Stimulated activated CD8-positive, alpha-beta memory T cell treated with anti-CD3 and anti-CD28 coated beads, Interleukin-2, amount 100 ng/mL, for 1 hour (primary cell): ENCODE measurements at places on chromosomes 16 and 17.

- DNase-seq: no peak
Observed at GRCh38 chr17:17001076-17001777, 29.3 kb upstream of the TNFRSF13B start.

DNA sequence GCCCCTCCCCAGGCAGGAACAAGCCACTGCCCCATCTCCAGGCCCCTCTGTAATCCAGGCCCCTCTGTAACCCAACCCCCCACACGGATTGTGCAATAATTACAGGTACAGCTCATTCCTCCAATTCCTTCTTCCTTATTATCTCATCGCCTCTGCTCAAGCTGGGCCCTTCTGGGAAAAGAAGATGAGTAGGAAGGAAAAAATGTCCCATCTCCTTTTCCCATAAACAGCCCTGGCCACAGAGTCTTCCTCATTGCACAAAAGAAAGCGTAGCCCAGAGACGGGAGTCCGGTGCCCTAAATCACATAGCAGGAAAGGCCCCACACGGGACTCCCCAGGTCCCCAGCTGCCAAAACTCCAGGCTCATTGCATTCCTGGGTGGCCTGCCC is 3.6 kb upstream of the LITAFD start:
- no peak for DNase-seq

- DNase-seq: no peak
Observed at GRCh38 chr16:57396786-57397185, 7.8 kb upstream of the CCL17 start.

GRCh38 chr17:59357219-59357697 is 25.8 kb downstream of the YPEL2 start:
- DNase-seq: no peak

DNA sequence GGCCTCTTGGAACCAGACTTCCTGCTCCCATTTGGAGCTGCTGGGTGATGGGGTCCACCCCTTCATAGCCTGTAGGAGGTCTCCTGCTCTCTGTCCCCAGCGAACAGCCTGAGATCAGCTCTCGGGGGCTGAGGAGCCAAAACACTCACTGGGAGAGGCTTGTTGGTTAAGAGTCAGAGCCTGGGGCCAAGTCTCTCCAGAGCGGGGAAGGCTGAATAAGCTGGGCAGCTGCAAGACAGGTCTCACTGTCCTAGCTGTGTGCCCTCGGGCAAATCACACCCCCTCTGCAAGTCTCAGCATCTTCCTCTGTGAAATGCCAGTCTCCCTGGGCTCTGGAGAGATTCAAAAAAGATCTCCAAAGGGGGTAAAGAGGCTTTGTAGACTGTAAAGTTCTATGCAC is 174.6 kb downstream of the WSCD1 start:
- DNase-seq: no peak

DNA sequence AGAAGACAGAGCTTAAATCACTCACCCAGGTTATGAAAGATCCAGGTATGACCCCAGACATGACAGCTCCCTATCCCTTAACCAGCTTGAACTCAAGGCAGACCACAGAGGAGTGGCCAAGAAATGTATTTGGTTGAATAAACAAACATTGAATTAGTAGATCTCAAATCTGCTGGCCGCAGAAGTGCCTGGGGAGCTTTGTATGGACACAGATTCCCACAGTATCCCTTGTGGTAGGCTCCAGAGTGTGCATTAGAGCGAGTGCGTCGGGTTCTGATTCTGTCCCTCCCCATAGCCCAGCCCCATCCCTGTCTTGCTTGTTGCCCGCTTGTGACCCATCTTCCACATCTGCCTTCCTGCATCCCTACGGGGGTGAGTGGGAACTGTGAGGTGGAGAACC is 118.8 kb upstream of the FOXF1 start:
- no peak for DNase-seq

DNA sequence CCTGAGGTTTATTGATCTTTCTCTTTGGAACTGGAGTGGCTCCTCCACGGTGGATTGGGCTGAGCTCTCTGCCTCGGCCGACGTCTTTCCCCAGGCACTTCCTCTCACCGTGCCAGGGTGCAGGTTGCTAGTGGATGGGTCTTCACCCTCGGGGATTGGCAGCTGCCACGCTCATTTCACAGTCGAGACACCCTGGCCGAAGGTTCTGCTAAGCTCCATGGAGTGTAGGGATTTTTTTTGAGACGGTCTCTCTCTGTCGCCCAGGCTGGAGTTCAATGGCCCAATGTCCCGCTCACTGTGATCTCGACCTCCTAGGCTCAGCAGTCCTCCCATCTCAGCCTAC is 280.8 kb downstream of the SEC14L1 start:
- no peak for DNase-seq

- DNase-seq: no peak
Observed at GRCh38 chr17:10162096-10162495, 36.3 kb downstream of the GAS7 start.

GRCh38 chr17:64240741-64241347 is 22.2 kb downstream of the TEX2 start:
- no peak for DNase-seq

GRCh38 chr17:6018788-6019187 is 51.4 kb upstream of the WSCD1 start:
- DNase-seq: no peak

DNA sequence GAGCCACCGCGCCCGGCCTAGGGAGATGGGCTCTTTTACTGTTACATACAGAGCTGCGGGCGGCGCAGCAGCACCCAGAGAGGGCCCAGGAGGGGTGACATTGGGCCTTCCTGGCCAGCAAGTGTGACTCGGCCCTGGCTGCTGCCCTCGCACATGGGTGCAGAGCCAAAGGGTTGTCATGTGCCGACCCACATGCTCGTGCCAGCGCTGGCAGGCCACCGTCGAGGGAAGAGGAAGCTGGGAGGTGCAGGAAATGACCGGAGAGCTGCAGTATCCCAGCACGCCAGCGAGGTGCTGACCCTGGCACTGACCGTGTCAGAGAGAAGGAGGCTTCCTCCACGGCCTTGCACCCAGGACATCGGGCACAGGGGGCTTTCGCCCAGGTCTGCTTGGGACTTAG is 8.0 kb downstream of the ENDOV start:
- DNase-seq: no peak

DNA sequence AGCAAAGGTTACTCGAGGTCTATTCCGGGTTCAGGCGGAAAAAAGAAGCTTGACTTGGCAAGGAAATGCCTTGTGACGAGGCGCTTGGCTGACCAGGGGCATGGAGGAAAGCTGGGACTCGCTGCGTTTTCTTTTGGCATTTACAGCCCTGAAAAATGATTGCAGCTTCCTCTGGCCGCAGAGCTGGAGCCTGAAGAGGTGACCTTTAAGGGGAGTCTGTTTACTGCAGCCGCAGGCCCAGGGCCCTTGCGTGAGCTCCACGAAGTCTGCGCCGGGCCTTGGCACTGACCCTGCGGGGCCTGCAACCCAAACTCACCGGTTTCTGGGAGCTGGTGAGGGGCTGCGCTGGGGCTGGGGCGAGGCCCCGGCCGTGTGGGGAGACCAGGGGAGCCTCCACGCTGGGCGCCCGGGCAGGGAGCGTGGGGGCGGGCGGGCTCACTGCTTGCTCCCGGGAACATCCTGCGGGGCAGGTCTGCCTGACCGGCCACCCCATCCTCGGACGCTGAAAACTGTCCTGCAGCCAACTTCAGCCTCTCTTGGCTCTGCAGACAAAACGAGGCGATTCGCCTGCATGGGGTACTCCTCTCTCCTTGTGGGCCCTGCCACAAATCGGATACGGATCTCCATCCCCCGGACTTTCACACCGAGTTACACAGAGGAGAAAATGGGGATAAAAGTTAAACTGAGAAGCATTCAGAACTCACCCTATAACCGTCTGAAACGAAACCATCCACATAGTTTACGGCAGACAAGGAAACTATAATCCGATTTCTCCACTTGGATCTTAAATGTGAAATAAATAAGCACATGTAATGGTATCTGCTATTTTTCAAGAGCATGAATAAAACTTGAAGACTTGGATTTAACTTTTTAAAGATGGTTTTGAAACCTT is 206.3 kb upstream of the FOXF1 start:
- no peak for DNase-seq

- no peak for DNase-seq
Observed at GRCh38 chr16:4140652-4141051, 24.4 kb upstream of the ADCY9 start.

GRCh38 chr16:85565801-85566526 is 47.2 kb upstream of the GSE1 start:
- no peak for DNase-seq
